ENCODE measurements at places on chromosomes 12 and 14.

DNA sequence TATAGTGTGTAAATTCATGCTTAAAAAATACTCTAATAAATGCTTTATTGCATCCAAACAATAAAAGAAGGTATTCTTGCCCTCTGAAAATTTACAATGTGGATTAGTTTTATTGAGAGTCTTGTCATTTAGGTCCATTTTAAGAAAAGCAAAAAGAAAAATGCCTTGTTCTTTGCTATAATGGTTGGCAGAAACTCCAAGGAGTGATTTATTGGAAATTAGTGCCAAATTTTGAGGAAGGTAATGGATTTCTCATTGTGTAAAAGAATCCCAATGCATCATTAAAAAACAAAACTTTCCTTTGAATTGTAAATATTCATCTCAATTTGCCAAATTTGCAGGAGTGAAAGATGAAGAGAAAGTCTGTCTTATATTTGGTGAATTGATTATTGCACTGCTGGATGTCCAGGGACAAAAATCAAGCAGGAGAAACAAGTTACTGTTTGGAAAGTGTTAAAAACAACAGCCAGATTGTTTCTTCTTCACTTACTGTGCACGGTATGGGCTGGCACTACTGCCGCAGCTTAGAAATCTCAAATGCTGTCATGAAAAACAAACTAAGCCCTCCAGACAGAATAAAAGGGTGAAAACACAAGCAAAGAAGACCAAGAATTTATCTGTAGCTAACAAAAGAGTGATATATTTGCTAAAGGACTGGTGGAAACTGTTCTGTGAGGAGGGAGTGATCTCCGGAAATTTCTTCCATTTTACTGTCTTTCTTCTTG lies 511.7 kb downstream of the TMTC2 start:
- no peak for DNase-seq

DNA sequence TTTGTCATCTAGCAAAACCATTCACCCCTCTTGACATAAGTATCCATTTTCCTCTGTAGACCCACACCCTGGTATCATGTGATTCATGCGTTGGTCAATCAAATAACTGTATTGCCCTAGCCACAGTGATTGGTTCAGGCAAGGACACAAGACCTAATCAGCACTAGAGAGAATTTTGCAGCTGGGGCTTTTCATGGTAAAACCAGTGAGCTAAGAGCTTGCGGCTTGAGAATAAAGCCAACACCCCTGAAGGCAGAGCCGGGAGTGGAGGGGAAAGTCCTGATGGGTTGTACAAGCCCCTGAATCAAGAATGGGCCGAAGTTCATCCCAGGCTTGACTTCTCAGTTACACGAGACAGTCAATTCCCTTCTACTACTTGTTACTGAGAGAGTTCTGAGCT lies 33.2 kb upstream of the LTBP2 start:
- DNase-seq: no peak

- DNase-seq: no peak
Measured at GRCh38 chr12:93592641-93593406, 20.3 kb downstream of the SOCS2 start.

- DNase-seq: no peak
Measured at GRCh38 chr12:464484-465267, 4.9 kb downstream of the B4GALNT3 start.

GRCh38 chr14:102318781-102319276 lies 717 bp upstream of the ZNF839 start:
- DNase-seq: peak; percentile 29

GRCh38 chr14:44370727-44371126 lies 136.4 kb downstream of the FSCB start:
- DNase-seq: no peak

GRCh38 chr14:54643696-54644176 lies 76.8 kb downstream of the SAMD4A start:
- DNase-seq: no peak

GRCh38 chr12:59040656-59041055 lies 120.4 kb upstream of the LRIG3 start:
- DNase-seq: no peak

GRCh38 chr12:46990211-46990610 lies 89.2 kb upstream of the PCED1B start:
- DNase-seq: no peak

DNA sequence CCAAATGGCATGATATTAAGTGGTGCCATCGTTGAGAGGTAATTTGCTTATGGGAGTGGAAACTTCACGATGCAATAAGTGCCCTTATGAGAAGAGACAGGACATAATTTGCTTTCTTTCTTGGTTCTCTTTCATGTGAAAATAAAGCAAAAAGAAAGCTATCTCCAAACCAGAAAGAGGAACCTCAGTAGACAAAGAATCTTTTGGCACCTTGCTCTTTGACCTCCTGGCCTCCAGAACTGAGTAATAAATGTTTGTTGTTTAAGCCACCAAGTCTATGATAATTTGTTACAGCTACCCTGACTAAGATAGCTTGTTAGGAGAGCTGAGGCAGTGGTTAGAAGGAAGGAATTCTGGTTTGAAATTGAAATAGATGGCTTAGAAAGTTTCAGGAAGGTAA lies 39.6 kb downstream of the CCER1 start:
- no peak for DNase-seq

DNA sequence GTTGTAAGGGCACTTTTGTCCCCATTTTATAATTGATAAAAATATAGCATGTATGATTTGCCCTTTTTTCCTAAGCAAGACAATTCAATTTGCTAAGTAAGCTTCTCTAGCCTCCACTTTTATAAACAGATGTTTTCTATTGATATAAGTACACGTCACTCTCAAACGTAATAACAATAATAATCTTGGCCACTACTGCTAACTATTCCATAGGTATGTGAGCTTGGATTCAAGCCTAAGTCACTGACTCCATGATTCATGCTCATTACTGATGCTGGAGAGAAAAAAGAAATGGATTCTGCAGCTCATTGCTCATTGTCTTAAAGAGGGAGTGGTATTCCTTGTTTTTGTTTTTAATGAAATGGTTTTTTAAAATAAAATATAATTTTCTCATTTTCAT lies 661.0 kb downstream of the GALC start:
- DNase-seq: no peak

GRCh38 chr12:19647806-19648556 lies 208.7 kb downstream of the AEBP2 start:
- DNase-seq: no peak

GRCh38 chr14:67137744-67138371 lies 51.4 kb upstream of the GARIN2 start:
- no peak for DNase-seq
